ENCODE measurements at places on chromosomes 12 and 14.

DNA sequence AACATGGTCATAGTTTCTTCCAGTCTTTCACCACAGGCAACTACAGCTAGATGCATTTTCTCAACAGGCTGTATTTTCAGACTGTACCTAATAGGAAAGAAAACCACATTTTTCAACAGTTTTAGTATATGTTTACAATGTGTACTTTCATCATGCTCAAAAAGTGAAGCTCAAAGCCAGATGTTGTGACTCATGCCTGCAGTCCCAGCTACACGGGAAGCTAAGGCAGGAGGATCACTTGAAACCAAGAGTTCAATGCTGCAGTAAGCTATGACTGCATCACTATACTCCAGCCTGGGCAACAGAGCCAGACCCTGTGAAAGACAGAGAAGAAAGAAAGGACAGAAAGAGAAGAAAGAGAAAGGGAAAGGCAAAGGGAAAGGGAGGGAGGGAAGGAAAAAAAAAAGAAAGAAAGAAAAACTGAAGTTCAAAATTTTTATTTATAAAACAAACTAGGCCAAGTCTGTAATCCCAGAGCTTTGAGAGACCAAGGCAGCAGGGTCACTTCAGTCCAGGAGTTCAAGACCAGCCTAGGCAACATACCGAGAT lies 25.5 kb downstream of the GXYLT1 start:
- DNase-seq: no peak

- no peak for DNase-seq
These were observed 416.5 kb downstream of the NELL2 start for GRCh38 chr12:44459569-44459968.

GRCh38 chr14:53149668-53150316 lies 3.3 kb downstream of the DDHD1 start:
- DNase-seq: no peak

- DNase-seq: no peak
These were observed at the start of gene TRPV4 for GRCh38 chr12:109833307-109834189. Gene TRPV4, minus strand, starts transcription at chr12:109833398. Its CDS starts 18,602 bp downstream, at chr12:109814796.

GRCh38 chr14:73567951-73568885 lies 795 bp upstream of the ACOT2 start:
- DNase-seq: no peak
